Pancreas (tissue), 10 donors: ENCODE measurements at places on chromosomes 1 and 21. TPM values are rescaled to one million over a fixed set of nuclear protein-coding genes. Genes with fewer than 3 reads are reported as not detected.

Gene ACOT11
- total RNA-seq = 2.9 TPM

Gene PAPPA2
- total RNA-seq = 0.51 TPM

Gene OR6N1
- total RNA-seq = not detected

Gene AGBL4
- total RNA-seq = 1.2 TPM

Gene RYR2
- 4.0 TPM for total RNA-seq

Gene FMO3
- 0.91 TPM for total RNA-seq

DNA sequence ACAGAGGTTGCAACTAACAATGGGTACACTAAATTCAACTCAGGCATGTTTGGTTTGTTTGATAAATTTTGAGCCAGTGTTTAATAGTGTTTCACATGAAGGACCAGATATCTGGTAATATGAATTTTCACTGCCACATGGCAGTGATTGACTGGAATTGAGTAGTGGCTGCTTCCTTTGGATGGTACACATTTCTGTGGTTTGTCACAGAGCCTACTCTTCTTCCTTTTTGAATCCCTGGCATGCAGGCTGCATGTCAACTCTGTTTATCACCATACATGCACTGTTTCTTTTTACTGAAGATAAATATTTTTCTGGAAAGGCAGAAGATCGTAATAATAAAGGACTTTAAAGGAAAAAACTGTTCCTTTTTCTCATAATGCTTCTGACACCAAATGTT lies 35.5 kb downstream of the SDCCAG8 start:
- H3K27ac ChIP-seq = no peak overlapping the region
- H3K36me3 ChIP-seq = peaks cover 4% of the 10 kb centered on the region
- H3K4me1 ChIP-seq = no peaks in the 10 kb centered on the region
- no peak overlapping the region for H3K4me3 ChIP-seq

GRCh38 chr1:75953461-75953860 lies 21.3 kb upstream of the ASB17 start:
- no peak for DNase-seq
- no peaks in the 10 kb centered on the region for H3K4me1 ChIP-seq
- H3K27me3 ChIP-seq = no peaks in the 10 kb centered on the region
- H3K4me3 ChIP-seq = no peak overlapping the region

DNA sequence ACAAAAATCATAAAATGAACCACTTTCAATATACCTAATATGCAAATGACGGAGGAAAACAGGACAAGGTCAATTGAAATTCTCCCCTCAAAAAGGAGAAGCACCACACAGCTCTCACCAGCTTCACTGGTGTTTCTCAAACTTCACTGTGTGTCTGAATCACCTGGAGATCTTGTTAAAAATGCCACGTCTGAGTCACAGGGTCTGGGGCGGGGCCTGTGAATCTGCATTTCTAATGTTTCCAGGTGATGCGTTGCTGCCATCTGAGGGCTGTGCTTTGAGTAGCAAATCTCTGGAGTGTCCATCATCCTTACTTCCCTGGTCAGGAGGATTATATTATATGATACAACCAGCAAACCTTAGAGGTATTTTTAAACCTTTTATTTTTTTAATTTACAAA lies 9.0 kb downstream of the CLDN19 start:
- no peak overlapping the region for H3K4me3 ChIP-seq
- no peaks in the 10 kb centered on the region for H3K27me3 ChIP-seq
- no peak overlapping the region for H3K27ac ChIP-seq
- no peaks in the 10 kb centered on the region for H3K36me3 ChIP-seq

- no peak for DNase-seq
- no peaks in the 10 kb centered on the region for H3K4me1 ChIP-seq
- H3K27ac ChIP-seq = no peak overlapping the region
- no peaks in the 10 kb centered on the region for H3K36me3 ChIP-seq
- H3K27me3 ChIP-seq = no peaks in the 10 kb centered on the region
These were observed 37.3 kb downstream of the RGL1 start for GRCh38 chr1:183841950-183842794.

- H3K36me3 ChIP-seq = no peaks in the 10 kb centered on the region
- H3K4me3 ChIP-seq = no peak overlapping the region
- H3K4me1 ChIP-seq = no peaks in the 10 kb centered on the region
- H3K27ac ChIP-seq = no peak overlapping the region
- H3K27me3 ChIP-seq = no peaks in the 10 kb centered on the region
These were observed 35.8 kb upstream of the ETV3 start for GRCh38 chr1:157173900-157174410.

DNA sequence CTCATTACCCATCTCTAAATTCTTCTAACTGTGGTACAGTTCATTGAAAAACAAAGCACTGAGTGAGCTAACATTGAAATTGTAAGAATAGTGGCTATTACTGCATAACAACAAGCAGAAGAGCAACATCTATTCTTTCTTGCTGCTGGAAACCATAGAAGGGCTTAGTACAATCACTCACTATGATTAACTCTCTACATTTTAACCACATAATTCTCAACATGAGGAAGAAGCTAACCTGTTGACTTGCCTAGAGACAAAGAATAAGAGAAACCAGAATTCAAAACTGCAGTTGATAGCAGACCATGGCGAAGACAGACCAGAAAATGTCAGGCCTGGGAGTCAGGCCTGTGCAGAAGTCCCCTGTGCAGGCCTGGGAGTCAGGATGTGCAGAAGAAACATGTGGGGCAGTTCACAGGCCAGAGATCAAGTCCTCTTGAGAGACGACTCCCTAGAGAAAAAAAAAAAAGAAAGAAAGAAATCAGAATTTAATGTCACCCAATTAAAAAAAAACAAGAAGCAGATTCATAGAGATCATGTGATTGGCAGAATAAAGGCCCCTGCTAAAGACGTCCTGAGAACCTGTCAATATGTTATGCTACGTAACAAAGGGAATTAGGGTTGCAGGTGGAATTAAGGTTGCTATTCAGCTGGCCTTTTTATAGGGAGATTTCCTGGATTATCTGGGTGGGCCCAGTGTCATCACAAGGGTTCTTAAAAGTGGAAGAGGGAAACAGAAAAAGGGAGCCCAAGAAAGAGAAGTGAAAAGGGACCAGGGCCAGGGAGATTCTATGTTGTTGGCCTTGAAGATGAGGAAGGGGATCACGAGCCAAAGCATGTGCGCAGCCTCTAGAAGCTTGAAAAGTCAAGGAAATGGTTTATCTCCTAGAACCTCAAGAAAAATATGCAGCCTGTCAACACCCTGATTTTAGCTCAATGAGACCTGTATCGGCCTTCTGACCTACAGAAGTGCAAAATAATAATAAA lies 94.9 kb downstream of the MRPL39 start:
- H3K4me1 ChIP-seq = no peaks in the 10 kb centered on the region
- H3K27me3 ChIP-seq = no peaks in the 10 kb centered on the region
- DNase-seq = no peak
- no peaks in the 10 kb centered on the region for H3K36me3 ChIP-seq
- no peak overlapping the region for H3K4me3 ChIP-seq

DNA sequence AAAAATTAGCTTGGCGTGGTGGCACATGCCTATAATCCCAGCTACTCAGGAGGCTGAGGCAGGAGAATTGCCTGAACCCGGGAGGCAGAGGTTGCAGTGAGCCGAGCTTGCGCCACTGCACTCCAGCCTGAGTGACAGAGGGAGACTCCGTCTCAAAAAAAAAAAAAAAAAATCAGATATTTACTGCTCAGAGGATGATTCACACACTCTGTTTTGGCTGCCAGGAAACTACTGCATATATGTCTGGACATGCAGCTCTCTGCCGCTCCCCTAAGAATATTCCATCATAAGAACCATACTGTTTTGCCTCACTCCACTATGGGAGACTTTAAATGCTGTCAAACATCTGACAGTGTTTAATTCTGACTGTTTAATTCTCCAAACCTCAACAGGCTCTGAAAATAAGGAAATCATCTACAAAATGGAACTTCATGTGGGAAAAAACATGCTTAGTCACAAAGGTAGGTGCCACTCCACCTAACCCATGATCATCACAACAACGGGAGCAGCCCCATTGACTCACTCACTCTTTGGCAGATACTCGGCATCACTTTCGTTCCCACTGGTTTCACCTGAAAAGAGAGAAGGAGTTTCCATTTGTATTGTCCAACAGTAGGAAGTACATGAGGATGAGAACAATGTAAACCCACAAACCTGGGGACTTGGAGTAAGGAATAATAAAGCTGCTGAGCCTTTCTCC lies 29.3 kb upstream of the BCAS2 start:
- no peak overlapping the region for H3K4me3 ChIP-seq
- H3K27me3 ChIP-seq = no peaks in the 10 kb centered on the region
- H3K4me1 ChIP-seq = no peaks in the 10 kb centered on the region
- H3K27ac ChIP-seq = no peak overlapping the region
- H3K36me3 ChIP-seq = no peaks in the 10 kb centered on the region
- DNase-seq = no peak

GRCh38 chr1:168470901-168471431 lies 72.8 kb downstream of the XCL2 start:
- no peak for DNase-seq
- H3K27ac ChIP-seq = no peak overlapping the region
- no peaks in the 10 kb centered on the region for H3K27me3 ChIP-seq
- H3K4me1 ChIP-seq = no peaks in the 10 kb centered on the region
- no peak overlapping the region for H3K4me3 ChIP-seq

- no peaks in the 10 kb centered on the region for H3K36me3 ChIP-seq
- no peak overlapping the region for H3K27ac ChIP-seq
- DNase-seq = no peak
These were observed 93.3 kb upstream of the ADAMTS5 start for GRCh38 chr21:27060190-27060589.

- H3K36me3 ChIP-seq = no peaks in the 10 kb centered on the region
- H3K27ac ChIP-seq = no peak overlapping the region
- H3K4me1 ChIP-seq = no peaks in the 10 kb centered on the region
- DNase-seq = peak; percentile 66
- no peaks in the 10 kb centered on the region for H3K27me3 ChIP-seq
- H3K4me3 ChIP-seq = no peak overlapping the region
These were observed 46.9 kb downstream of the L1TD1 start for GRCh38 chr1:62241371-62242131.

DNA sequence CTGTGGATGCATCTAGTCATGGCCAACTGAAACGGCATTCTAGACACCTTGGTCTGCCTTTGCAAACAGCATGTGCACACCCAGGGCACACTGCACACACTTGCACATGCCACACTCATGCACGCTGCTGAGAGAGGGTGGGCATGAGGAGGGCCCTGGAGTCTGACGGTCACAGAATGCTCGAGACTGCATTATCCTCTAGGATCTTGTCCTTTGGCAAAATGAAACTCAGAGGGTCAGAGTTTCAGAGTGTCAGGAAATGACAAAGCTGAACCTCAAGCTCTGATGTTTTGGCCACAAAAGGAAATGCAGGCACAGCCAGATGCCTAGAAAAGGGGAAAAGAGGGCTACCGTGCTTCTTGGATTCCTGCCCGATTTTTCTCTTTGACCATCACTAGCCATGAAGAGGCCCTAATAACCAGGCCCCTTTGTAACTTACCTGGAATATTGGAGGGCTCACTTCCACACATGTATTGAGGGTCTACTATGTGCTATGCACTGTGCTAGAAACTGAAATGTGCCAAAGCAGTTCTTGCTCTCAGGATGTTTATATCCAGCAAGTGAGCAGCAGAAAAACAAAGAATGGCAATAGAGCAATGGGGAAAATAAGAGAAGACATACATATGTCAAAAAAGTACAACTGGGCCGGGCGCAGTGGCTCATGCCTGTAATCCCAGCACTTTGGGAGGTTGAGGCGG lies 65.4 kb downstream of the TOMM20 start:
- H3K4me3 ChIP-seq = no peak overlapping the region
- DNase-seq = no peak
- no peaks in the 10 kb centered on the region for H3K36me3 ChIP-seq
- no peaks in the 10 kb centered on the region for H3K27me3 ChIP-seq
- peak overlapping the region; percentile 66 for H3K27ac ChIP-seq

DNA sequence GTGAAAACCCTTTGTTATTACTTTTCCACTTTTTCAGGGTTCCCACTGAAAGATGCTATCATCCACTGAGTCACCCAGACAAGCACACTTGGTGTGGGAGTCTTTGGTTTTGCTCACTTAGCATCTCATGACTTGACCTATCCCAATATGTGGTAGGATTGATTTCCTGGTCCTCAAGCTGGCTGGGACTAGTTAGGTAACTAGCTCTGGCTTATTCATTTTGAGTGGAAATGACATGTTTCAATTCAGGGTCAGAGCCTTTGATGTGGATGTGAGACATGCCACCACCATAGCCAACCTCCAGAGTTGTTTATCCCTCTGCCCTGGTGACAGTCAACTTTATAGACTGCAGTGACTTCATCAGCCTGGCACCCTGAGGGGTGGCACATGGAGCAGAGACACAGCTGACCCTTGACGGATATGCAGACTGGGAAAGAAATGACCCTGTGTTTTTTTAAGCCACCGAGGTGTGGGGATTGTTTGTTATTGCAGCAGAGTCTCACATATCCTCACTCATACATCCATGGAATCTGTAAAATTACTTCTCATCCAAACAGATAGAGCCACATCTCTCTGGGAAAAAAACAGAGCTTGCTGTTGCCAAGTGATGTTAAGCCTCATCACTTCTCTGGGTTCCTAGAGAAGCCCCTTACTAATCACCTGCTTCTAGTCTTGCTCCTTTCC lies 699.9 kb downstream of the MATN1 start:
- H3K27ac ChIP-seq = no peak overlapping the region
- no peaks in the 10 kb centered on the region for H3K27me3 ChIP-seq
- no peaks in the 10 kb centered on the region for H3K4me1 ChIP-seq
- H3K36me3 ChIP-seq = no peaks in the 10 kb centered on the region
- no peak for DNase-seq
- no peak overlapping the region for H3K4me3 ChIP-seq

DNA sequence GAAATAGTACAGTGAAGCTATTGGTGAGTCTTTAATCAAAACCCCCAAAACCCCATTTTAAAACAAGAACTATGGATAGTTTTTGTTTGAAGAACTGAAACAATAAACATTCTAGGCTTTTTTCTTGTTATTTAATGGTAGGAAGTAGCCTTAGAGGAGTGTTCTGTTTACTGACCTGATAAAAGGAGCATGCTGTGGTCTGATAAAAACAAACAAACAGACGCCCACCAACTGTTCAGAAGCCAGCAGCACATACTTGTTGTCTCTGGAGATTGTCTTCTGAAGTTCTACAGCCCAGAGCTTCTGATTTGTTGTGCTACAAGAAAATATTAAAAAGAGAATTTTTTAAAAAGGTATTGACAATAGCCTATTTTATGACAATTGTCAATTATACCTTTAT lies 54.1 kb upstream of the CFAP298 start:
- peaks cover 34% of the 10 kb centered on the region for H3K36me3 ChIP-seq
- no peaks in the 10 kb centered on the region for H3K27me3 ChIP-seq
- DNase-seq = no peak
- no peak overlapping the region for H3K27ac ChIP-seq
- H3K4me1 ChIP-seq = no peaks in the 10 kb centered on the region
- no peak overlapping the region for H3K4me3 ChIP-seq

DNA sequence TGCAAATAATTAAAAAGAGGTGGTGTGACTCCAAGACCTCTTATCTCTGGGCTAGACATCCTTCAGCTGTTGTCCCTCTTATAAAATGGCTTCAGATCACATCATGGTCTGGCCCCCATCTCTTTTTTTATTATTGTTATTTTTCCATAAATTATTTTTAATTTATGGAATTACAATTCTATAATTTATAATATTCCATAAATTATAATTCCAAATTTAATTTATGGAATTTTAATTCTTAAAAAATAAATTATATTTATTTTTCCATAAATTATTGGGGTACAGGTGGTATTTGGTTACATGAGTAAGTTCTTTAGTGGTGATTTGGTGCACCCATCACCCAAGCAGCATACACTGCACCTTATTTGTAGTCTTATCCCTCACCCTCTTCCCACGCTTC lies 65.9 kb upstream of the GJA5 start:
- H3K4me3 ChIP-seq = no peak overlapping the region
- no peaks in the 10 kb centered on the region for H3K36me3 ChIP-seq
- H3K4me1 ChIP-seq = no peaks in the 10 kb centered on the region
- DNase-seq = no peak
- no peaks in the 10 kb centered on the region for H3K27me3 ChIP-seq
- no peak overlapping the region for H3K27ac ChIP-seq
